Stimulated activated CD4-positive, alpha-beta T cell treated with anti-CD3 and anti-CD28 coated beads, Interleukin-15, amount 100 ng/mL, for 24 hours (primary cell): ENCODE measurements at places on chromosomes 2 and 18.

DNA sequence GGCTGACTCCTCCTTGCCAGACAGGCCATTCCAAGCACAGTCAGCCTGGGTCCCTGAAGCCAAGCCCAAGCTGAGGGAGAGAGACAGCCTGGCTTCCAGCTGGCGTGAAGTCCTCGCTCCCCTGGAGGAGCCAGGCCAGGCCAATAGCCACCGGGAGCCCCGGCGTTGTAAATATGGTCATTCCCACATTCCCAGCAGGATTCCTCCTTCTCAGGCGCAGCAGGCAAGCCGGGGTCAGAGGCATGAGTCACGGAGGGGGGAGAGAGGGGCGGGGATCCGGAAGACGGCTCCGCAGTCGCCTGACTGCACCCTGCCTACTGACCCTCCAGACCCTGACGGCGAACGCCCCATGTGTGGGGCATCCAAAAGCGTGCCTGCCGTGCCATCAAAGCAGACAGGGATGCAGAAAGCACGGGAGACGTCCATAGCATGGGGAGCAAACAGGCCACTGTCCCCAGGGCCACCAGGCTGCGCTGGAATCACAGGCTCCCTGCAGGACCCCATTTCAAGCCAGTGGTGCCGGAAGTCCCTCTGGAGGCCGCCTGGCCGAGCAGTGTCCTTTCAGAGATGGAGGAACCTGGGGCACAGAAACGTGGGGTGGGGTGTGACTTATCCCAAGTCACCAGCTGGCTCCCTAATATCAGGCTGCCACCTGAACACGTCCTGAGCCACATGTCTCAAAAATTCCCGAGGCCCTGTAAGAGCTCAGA lies 48.2 kb downstream of the TWIST2 start:
- no peak for DNase-seq

GRCh38 chr2:195863564-195863963 lies 205.1 kb downstream of the DNAH7 start:
- DNase-seq = no peak

GRCh38 chr2:226772389-226773179 lies 27.0 kb downstream of the IRS1 start:
- no peak for DNase-seq

GRCh38 chr18:50065039-50065438 lies 129.9 kb downstream of the MYO5B start:
- no peak for DNase-seq

DNA sequence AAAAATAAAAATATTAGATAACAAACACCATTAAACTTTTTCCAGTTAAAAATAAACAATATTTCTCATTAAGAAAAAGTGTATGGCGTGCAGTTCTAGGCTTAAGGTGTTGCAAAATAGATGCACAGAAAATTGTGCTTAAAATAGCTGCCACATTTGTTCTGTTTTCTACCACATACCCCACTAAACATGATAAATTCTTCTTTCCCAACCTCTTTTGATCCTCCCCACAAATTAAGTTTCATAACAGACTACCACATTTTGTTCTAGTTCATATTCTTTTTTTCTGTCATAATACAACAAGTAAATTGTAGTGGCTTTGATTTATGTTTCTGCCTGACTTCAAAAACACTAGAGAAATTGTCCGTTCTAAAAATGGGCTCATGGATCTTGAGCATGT lies 64.5 kb downstream of the ARHGAP28 start:
- DNase-seq = no peak

DNA sequence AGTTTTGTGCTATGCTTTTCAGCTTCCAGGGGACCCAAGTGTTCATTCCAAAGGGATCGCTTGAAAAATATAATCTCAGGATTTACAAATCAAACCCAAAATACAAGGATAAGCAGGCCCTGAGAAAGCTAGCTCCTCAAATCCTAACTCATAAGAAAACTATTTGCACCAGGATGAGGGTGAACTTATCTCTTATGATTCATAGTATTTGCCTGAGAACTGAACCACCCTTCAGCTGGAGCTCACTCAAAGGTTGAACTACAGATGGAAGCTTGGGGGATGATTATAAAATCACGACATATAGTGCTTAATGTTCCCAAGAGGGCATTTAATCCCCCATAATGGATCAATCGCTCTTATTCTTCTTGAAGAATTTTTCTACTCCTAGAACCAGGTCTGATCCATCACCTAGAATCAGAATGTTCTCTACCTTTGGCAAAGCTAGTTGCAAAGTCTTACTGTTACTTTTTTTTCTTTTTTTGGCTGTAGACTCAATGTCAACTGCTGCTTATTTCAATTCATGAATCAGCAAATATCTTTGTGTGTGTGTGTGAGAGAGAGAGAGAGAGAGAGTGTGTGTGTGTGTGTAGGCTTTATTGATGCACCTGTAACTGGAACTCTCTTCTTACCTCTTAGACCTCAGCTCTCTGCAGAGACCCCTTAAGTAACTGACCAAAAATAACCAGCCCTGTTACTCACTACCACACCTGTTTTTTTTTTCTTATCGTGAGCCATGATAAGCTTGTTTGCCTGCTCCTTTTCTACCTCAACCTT lies 44.8 kb downstream of the ARL4C start:
- DNase-seq = no peak

GRCh38 chr2:165456027-165456426 lies 13.5 kb upstream of the CSRNP3 start:
- no peak for DNase-seq

GRCh38 chr2:113273027-113273551 lies 5.6 kb downstream of the PAX8 start:
- DNase-seq = no peak

GRCh38 chr2:211187602-211188001 lies 631.2 kb downstream of the CPS1 start:
- no peak for DNase-seq

- no peak for DNase-seq
Measured at GRCh38 chr18:49842656-49843055, 29.3 kb upstream of the ACAA2 start.

- no peak for DNase-seq
Measured at GRCh38 chr2:109669731-109670130, 55.6 kb downstream of the SOWAHC start.

DNA sequence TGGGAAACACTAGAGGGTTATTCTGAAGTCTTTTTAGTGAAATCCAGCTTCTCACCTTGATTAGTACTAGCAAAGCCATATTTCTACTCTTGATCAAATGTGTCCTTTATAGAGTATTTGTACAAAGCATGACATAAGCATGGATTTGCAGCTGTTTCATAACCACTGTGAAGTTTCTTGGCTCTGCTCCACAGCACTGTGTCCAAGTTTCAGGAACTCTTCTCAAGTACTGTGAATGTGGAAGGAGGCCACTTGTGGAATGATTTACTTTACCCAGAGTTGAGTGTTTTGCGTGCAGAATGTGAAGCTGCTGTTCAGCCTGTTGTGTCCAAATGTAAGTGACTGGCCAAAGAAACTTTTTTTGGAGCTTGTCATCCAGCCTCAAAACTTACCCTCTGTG lies 16.2 kb upstream of the MAPRE2 start:
- no peak for DNase-seq

GRCh38 chr18:29418136-29418535 lies 1241.2 kb upstream of the CDH2 start:
- no peak for DNase-seq

DNA sequence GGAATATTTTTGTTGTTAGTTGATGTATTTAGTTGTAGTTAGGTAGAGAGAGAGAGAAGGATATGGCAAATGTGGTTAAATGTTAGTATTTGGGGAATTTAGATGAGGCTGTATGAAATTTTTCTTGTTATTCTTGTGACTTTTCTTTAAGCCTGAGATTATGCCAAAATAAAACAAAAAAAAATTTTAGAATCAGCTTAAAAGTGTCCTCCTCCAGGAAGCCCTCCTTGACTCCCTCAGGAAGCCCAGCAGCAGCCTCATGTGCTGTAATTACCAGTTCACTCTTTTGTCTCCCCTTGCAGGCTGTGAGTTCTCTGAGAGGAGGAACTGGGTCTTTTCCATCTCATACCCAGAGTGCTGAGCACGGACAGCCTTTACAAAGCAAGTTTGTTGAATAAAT lies 243.5 kb downstream of the TFCP2L1 start:
- no peak for DNase-seq

DNA sequence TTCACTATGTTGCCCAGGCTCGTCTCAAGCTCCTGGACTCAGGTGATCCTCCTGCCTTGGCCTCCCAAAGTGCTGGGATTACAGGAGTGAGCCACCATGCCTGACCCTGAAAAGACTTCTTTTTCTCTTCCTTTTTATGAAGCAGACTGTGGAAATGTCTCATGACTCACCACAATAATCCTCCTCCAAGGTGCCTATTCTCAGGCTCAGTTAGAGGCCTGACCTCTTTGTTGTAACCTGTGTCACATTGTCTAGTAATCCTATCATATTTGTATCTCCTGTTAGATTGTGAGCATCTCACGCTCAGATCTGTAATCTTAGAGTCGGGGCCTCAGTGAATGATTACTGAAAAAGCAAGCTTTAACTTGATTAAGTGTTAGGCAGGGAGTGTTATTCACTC lies 18.3 kb upstream of the TAF4B start:
- DNase-seq = no peak

DNA sequence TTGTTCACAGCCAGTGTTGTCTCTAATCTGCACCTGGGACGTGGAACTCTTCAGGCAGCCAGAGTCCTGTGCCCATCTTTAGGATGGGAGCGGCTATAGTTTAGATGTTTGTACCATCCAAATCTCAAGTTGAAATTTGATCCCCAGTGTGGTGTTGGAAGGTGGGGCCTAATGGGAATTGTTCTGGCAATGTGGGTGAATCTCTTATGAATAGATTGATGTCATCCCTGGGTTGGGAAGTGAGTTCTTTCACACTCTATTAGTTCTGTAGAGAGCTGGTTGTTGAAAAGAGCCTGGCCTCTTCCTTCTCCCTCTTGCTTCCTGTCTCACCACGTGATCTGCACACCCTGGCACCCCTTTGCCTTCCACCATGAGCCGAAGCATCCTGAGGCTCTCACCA lies 300.9 kb downstream of the TXNL1 start:
- DNase-seq = no peak

DNA sequence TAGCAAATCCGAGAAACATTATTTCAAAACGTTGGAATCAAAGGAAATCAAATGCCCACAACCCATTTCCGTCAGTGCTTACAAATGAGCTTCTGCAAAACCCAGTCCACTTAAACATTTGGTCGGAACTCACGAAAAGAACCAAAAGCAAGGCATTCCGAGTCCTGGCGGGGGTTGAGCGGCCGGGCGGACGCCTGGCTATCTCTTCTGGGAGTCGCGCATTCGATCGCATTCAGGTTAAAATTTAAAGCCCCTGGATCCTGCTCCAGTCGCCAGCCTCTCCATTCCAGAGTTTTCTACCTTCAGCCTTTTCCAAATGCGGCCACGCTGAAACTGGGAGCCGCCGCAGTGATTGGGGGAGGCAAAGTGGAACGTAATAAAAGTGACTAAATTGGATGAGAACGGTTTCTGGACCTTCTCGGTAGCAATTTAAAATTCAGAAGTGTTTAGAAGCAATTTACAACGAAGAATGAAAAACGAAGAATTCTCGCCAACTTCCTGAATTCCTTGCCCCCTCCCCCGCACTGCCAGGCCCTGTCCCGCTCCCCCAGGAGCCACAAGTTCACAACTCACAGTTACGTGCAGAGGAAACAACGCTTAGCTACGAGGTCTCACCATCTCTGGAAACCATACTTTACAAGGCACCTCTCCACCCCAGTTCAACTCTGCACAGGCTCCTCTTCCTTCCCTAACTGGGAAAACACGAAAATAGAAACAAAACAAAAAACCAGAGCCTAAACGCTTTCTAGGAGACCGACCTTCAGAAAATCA lies 1.7 kb upstream of the GATA6 start:
- no peak for DNase-seq

- DNase-seq = no peak
Measured at GRCh38 chr2:203722411-203722810, 16.0 kb downstream of the CD28 start.

GRCh38 chr18:55999641-56000040 lies 411.6 kb upstream of the TCF4 start:
- DNase-seq = no peak

- no peak for DNase-seq
Measured at GRCh38 chr2:50726186-50726585, 305.7 kb downstream of the NRXN1 start.

- DNase-seq = no peak
Measured at GRCh38 chr2:194203898-194204297, 1453.1 kb upstream of the SLC39A10 start.

DNA sequence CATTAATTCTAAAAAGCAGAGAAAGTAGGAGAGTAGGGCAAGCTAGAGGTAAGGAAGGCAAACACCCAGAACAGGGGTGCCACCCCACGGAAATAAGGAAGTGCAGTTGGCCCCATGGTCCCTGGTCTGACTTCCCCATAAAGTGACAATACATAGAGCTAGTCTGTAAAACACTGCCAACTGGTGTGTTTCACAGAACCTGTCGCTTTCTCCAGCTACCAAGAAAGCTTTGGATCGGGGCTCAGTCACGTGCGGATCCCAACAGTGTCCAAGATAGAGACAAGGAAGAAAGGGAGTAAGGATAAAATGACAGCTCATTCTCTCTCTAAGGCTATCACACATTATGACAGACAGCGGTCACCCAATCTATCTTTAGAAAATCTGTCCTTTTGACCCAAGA lies 36.4 kb downstream of the TBC1D8 start:
- DNase-seq = no peak

DNA sequence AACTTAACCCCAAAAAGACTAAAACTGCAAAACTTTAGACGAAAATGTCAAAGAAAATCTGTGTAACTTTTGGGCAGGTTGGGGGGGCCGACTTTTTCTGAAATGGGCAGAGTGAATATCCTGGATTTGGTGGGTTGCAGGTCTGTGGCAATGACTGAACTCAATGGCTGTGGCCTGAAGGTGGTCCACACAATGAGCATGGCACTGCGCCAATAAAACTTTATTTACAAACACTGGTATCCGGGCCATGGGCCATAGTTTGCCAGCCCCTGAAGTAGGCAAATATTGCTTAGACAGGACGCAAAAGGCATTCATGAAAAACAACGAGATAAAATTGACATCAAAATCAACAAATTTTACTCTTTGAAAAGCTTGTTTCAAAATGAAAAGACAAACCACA lies 66.2 kb downstream of the RTP5 start:
- no peak for DNase-seq

DNA sequence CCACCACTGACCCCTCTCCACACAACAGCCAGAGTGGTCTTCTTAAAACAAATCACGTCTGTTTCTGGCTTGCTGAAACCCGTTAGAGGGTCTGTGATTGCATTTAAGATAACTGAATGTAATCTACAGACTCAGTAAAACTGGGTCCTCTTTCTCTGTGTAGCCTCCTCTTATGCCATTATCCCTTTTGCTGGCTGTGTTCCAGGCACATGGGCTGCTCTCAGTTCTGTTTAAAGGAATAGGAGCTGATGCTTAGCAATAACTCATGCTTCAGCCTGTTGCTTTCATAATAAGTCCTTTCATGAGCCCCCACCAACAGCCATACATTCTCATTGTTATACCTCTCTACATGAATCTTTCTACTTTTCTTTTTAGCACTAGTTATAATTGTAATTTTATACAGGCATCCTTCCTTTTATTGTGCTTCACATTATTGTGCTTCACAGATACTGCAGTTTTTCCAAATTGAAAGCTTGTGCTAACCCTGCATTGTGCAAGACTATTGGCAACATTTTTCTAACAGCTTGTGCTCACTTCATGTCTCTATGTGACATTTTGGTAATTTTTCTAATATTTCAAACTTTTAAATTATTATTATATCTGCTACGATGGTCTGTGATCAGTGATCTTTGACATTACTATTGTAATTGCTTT lies 782.6 kb downstream of the MBD2 start:
- no peak for DNase-seq
